ENCODE measurements at places on chromosomes 3 and 15. TPM values are rescaled to one million over a fixed set of nuclear protein-coding genes. Genes with fewer than 3 reads are reported as not detected.

- DNase-seq: peak; percentile 64
These were observed 427.5 kb downstream of the VGLL3 start for GRCh38 chr3:86563400-86563970.

DNA sequence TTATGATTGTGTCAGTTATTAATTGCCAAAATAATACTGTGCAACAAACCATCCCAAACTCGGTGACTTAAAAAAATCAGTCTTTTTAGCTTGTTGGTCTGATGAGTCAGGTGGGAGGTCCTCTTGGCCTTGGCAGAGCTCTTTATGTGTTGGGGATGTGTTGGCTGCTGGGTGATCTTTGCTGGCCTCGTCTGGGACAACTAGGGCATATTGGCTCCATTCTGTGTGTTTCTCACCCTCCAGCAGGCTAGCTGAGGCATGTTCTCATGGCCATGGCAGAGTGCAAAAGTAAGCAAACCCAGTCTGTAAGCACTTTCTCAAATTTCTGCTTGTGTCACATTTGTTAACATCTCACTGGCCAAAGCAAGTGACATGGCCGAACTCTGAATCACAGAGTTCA is 251.6 kb downstream of the RPLP1 start:
- no peak for DNase-seq

GRCh38 chr3:46972396-46972795 is 4.1 kb downstream of the CCDC12 start:
- no peak for DNase-seq

- no peak for DNase-seq
These were observed 123.8 kb upstream of the DAZL start for GRCh38 chr3:16728770-16729745.

DNA sequence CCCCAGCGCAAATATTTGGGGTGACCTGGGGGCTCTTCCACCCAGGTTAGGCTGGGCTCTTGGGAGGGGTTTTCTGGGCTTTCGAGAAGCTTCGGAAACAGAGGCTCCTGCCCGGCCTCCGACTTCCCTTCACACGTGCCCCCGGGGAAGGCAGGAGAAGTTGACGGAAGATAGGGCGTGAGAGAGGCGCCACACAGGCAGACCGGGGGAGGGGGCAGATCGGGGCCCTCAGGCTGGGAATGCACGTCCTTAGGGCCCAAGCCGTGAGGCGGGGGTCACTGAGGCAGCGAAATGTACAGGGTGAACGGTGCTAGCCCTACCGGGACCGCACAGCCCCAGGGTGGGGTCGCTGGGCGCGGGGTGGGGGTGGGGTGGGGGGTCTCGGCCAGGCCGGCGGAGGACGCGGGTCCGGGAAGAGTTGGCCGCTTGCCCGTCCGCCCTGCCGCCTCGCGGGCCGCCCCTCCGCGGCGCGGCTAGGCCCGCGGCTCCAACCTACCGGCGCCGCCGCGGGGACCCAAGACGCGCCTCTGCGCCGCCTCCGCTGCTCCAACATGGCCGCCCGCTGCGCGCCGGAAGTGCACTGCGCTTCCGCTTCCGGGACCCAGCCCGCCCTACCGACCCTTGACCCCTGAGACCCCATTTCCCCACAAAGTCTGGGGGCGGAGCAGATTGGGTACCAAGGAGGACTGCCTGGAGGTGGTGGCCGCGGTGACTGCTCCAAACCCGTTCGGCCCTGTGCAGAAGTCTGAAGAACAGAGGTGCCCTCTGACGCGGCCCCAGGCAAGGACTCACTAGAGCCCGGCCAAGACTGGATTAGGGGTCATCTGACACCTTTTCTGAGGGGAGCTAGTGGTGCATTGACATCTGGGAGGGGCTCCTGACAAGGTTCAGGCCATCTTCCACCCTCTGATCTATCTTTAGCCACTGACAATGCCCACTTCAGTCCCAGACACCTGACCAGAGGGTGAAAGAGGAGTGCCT is at the start of gene CCDC71:
CCDC71 (minus strand) TSS at position 561 of the 981 bp plus-strand sequence. CDS start 2,123 bp downstream, outside the sequence.
- peak; percentile 72 for DNase-seq

- DNase-seq: no peak
These were observed 572.4 kb upstream of the PPP2R3A start for GRCh38 chr3:135393159-135393558.

DNA sequence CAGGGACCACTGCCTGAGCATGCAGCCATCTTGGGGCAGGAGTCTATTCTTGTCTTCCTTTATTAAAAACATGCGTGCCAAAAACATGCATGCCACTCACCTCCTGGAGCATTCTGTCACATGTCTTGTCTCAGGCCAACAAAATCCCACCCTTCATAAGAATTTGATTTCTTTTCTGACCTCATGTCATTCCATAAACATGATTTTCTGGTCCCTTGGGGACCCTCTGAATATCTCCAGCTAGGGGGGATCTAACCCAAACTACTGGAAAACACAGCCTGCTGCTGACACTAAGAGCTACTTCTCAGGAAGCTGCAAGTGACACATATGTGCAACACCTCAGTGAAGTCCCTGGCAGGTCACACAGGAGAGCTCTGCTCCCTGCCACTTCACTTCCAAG is 26.8 kb upstream of the NOX5 start:
- DNase-seq: no peak

GRCh38 chr3:55724821-55725220 is 237.7 kb upstream of the WNT5A start:
- peak; percentile 56 for DNase-seq

GRCh38 chr3:73513260-73513659 is 111.5 kb downstream of the PDZRN3 start:
- no peak for DNase-seq

GRCh38 chr3:123536153-123536895 is 48.5 kb downstream of the HACD2 start:
- no peak for DNase-seq

GRCh38 chr15:65223996-65224395 is 12.7 kb upstream of the CILP start:
- no peak for DNase-seq

DNA sequence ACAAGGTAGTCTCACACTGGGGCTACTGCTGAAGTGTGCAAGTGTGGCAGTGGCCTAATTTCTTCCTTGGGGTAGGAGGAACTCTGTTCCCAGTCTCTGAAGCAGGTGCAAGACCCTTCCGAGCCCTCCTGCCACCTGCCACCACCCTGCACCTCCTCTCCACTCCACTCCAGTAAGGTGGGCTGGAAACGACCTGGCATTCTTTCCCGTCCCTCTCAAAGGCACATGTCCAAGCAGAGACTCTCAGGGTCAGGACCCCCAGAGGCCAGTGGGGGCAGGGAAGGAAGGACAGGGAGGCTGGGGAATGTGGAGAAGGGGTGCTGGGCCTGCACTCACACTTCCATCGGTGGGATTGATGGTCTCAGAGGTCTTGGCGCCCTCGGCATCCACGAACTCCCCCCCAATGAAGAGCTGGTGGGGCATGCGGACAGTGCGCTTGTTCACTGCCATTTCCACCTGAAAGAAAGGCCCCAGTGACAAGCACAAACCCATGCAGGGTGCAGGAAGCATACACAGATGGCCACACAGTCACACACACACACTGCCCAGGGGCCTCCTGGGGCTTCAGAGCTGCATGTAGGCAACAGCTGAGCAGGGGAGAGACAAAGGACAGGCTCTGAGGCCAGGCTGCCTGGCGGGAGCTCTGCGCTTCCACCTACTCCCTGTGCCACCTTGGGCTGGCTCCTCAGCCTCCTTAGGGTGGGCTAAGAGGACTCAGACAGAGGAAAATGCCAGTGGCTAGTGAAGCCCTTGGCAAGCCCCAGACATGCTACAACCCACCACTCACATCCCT is 43.8 kb downstream of the ALDH1L1 start:
- DNase-seq: no peak

DNA sequence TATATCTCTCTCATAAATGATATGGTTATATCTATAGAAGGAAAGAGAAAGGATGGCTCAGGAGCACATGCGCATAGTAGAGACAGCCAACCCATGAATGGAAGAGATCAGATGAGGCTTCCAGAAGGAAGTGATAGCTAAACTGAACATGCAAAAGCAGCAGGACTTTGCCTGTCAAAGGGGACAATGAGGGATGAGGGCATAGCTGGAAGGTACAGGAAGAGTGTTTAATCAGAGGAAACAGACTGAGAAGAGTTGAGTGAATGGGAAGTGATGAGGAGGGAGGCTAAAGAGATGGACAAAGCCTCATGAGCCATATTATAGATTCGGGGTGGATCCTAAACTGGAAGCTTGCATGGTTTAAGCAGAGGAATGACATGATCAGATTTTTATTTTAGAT is 26.5 kb upstream of the VEPH1 start:
- DNase-seq: no peak

GRCh38 chr3:30349507-30349906 is 256.9 kb upstream of the TGFBR2 start:
- no peak for DNase-seq

DNA sequence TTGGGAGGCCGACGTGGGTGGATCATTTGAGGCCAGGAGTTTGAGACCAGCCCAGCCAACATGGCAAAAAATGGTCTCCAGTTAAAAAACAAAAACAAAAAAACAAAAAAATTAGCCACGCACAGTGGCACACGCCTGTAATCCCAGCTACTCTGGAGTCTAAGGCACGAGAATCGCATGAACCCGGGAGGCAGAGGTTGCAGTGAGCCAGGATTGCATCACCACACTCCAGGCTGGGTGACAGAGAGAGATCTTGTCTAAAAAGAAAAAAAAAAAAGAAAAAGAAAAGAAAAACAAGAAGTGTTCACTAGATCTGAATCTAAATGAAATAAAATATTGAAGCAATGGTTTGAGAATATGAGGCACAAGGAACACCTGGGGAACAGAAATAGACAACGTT is 36.7 kb downstream of the SLC9A9 start:
- DNase-seq: no peak

- DNase-seq: no peak
These were observed 115.8 kb downstream of the ADAMTS9 start for GRCh38 chr3:64571982-64572381.

DNA sequence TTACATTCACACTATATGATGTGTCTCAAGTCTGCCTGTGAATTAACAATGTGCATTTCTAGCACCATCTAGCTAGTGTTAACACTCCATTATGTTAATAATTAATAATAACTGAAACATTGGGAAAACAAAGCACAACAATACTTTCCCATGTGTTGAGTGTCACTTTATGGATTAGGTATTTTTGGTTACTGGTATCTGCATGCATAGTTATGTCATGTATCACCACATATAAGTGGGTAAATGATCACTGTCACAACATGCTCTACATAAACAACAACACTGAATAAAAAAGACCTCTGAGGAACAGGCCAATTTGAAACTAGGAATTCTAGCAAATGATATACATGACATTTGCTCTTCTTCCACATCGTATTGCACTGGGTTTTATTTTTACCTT is 74.7 kb downstream of the MLH1 start:
- no peak for DNase-seq

DNA sequence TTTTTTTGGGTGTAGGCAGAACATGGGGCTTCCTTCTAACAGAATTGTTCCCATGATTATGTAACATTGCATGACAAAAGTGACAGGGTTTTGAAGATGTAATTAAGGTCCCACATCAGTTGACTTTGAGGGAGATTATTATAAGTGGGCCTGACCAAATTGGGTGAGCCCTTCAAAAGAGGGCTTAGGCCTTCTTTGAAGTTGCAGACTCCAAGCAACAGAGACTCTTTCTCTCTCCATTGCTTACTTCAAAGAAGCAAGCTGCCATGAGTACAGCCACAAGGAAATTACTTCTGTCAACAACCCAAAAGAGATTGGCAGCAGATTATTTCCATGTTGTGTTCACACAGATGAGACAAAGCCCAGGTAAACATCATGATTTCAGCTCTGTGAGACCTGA is 348.2 kb downstream of the PDCD6IP start:
- DNase-seq: no peak

GRCh38 chr3:182760576-182761164 is 32.6 kb upstream of the ATP11B start:
- DNase-seq: no peak

DNA sequence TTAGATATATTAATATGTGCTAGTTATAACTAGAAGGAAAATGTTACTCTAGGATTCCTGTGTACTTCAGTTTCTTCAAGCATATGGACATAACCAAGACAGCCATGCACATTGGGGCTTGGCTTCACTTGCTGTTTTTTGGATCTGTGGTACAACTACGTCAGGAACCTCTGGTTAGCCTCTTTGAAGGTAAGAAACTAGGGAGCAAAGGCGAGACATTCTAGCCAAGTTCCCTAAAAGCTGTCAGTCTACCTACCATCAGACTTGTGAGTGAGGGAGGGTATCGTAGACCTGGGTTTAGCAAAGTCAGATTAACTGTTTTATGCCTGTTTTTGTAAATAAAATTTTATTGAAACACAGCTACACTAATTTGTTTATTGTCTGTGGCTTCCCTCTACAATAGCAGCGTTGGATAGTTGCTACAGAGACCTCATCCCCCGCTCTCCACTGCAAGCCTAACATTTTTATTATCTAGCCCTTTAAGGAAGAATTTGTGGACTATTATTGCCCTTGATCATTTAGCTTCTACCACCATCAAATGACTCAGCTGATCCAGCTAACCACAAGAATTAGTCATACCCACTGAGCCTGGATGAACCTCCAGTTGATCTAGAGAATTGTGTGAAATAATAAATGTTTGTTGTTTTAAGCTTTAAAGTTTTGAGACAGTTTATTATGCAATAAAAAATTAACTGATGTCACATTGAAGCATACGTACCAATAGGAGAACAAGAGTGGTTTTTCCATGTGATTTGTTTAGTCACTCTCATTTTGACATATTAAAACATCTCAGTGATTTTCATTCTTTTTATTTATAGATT is 58.1 kb downstream of the RSRC1 start:
- DNase-seq: peak; percentile 65

GRCh38 chr3:47266709-47267489 is 15.7 kb downstream of the KIF9 start:
- peak; percentile 80 for DNase-seq

DNA sequence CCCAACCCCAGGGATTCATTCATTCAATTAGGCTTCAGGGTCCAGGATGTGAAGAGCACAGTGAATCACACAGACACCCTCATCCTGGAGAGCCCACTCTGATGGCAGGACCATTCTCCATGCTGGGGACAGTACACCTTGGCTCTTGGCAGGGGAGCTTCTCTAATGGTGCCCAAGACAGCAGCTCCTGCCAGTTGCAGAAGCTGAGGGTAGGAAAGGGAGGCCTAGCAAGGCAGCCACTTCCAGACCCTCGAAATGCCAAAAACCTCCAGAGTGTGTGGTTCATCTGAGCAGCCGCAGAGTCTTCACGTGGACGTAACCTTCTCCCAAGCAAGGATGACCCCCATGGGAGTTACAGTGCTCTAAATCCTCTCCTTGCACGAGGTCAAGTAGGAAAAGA is 186.2 kb downstream of the XXYLT1 start:
- no peak for DNase-seq

GRCh38 chr3:171311784-171312183 is 148.4 kb downstream of the TNIK start:
- DNase-seq: no peak

GRCh38 chr15:83928392-83928734 is 274.4 kb downstream of the ADAMTSL3 start:
- DNase-seq: no peak

- DNase-seq: peak; percentile 69
These were observed 116.1 kb upstream of the IL12A start for GRCh38 chr3:159872374-159873109.

The VILL gene
- 2.9 TPM for total RNA-seq

The SLC28A2 gene
- not detected for total RNA-seq

The STRIT1 gene
- total RNA-seq: not detected

The EPHA6 gene
- not detected for total RNA-seq

The RNU5B-1 gene
- total RNA-seq: not detected

The BLM gene
- 43.6 TPM for total RNA-seq

The CSPG5 gene
- total RNA-seq: 21.7 TPM

The ADGRG7 gene
- total RNA-seq: 2.7 TPM

The GOLGA8J gene
- total RNA-seq: 0.22 TPM

The GOLGA6D gene
- total RNA-seq: 0.13 TPM

The SLC9C1 gene
- not detected for total RNA-seq
